ENCODE measurements at places on chromosomes 12 and 14.

- DNase-seq: no peak
Observed at GRCh38 chr12:1464925-1465324, 129.5 kb downstream of the FBXL14 start.

DNA sequence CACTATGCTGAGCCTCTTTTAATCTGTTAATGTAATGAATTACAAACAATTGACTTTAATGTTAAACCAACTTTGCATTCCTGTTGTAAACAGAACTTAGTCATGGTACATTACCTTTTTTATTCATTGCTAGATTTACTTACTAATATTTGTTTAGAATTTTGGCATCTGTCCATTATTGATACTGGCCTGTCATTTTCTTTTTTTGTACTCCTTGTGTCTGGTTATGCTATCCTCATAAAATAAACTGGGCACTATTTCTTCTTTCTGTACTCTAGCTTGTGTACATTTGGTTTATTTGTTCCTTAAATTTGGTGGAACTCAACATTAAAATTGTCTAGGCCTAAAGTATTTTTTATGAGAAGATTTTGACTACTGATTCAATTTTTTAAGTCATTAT lies 32.1 kb downstream of the SPATA7 start:
- DNase-seq: no peak

DNA sequence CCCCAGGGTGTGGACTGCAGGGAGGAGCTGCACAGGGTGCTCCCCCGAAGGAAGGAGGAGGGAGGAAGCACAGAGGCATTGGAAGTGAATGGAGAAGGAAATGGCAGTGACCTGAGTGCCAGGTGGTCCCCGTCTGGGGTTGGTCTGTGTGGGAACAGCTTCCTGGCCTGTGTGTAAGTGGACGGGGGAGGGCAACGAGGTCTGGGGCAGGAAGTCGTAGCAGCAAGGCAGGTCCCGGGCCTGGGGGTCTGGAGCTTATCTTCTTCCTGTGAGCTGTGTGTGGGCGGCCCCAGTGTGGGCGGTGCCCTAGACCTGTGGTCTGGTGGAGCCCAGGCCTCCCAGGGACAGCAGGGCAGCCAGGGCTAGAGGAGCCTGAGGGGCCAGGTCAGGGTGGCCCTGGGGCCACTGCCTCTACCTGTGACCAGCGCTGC lies 382.1 kb downstream of the TMEM121 start:
- no peak for DNase-seq

- no peak for DNase-seq
Observed at GRCh38 chr12:31820832-31821231, 92.0 kb upstream of the AMN1 start.

DNA sequence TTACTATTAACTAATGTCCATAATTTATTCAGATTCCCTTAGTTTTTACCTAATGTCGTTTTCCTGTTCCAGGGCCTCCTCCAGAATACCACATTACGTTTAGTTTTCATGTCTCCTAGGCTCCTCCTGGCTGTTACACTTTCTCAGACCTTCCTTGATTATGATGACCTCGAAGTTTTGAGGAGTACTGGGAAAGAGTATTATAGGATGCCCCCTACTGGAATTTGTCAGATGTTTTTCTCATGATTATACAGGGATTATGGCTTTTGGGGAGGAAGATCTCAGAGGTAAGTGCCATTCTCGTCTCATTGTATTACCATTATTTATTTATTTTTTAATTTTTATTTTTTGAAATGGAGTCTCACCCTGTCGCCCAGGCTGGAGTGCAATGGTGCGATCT lies 17.7 kb upstream of the C1S start:
- DNase-seq: no peak

GRCh38 chr12:64694130-64695040 lies 64.8 kb downstream of the GNS start:
- DNase-seq: no peak

GRCh38 chr12:52007158-52007921 lies 594 bp downstream of the TAMALIN start:
- DNase-seq: no peak

- DNase-seq: no peak
Observed at GRCh38 chr12:122106843-122107242, 28.3 kb downstream of the MLXIP start.

DNA sequence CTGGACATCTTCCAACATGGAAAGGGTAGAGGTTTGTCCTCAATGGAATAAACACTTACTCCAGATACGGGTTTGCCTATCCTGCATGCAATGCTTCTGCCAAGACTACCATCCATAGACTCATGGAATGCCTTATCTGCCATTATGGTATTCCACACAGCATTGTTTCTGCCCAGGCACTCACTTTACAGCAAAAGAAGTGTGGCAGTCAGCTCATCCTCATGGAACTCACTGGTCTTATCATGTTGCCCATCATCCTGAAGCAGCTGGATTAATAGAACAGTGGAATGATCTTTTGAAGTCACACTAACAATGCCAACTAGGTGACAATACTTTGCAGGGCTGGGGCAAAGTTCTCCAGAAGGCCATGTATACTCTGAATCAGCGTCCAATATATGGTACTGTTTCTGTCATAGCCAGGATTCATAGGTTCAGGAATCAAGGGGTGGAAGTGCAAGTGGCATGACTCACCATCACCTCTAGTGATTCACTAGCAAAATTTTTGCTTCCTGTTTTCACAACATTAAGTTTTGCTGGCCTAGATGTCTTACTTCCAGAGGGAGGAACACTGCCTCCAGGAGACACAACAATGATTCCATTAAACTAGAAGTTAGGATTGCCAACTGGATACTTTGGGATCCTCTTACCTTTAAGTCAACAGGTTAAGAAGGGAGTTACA lies 140.4 kb downstream of the SLC35F4 start:
- DNase-seq: no peak

DNA sequence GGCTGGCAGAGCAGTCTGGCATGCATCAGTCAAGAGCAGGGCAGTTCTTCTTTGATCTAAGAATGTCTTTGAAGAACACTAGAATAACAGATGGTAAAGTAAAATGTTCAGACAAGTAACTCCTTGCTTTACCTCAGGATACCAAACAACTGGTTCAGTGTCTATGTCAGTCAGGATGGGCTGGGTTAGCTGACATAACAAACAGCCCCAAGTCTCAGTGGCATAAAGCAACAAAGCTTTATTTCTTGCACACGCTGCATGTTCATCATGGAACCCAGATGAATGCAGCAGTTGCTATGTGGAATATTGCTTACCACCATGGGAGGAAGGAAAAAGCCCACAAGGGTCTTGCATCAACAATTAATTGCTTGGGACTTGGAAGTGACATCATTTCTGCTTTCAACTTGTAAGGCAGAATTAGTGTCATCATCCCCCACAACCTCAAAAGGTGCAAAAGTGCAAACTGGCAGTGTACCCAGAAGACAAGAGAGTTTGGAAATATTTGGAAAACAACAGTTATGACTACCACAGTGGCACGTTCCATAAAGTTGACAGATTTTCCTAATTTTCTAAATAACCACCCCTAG lies 21.2 kb downstream of the GPRC5D start:
- no peak for DNase-seq

DNA sequence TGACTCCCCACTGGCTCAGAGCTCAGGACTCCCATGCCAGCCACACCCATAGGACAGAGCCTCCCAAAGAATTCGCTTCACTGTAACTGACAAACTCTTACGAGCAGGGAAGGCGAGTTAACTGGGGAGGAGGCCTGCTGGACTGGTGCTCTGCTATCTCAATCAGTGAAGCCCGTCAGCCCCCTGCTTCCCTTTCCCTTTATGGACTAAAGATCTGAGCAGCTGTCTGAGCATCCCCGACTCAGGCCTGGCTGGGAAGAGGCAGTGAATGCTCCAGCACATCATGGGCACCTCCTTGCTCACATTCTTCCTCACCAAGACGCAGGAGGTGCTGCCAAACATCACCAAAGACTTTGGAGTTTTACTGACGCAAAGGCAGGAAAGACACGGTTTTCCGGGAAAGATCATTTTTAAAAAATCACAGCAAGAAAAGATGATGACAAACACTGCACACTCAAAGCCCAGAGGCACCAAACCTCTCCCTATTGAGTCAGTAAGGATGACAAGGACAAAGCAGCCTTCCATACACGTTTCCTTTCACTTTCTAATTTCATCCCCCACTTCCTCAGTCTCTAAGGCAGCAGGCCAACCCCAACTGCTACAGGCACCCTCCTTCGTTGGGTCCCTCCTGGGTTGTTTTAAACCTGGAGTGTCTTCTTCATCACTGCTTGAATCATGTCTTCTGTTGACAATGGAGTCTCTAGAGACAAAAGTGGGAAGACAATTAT lies 45.0 kb upstream of the P2RX7 start:
- DNase-seq: no peak

- no peak for DNase-seq
Observed at GRCh38 chr12:118842866-118843265, 138.5 kb upstream of the SRRM4 start.

- no peak for DNase-seq
Observed at GRCh38 chr12:130764073-130764472, 48.0 kb upstream of the RIMBP2 start.

- no peak for DNase-seq
Observed at GRCh38 chr12:121003650-121004049, 12.6 kb downstream of the C12orf43 start.

DNA sequence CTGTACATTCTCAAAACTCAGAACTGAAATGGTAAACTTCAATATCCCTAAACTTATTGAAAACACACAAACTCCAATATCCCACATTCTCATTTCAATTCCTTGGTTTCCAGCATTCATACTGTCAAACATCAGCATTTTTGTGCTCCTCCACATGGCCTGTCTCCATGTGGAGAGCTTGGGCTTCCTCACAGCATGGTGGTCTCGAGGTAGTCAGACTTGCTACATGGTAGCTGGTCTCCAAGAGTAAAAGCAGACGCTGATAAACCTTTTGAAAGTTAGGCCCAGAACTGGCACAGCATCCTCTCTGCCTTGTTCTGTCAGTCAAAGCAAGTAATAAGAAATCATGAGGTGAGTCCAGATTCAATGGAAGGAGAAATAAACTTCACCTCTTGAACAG lies 70.5 kb downstream of the VCPKMT start:
- DNase-seq: no peak

- no peak for DNase-seq
Observed at GRCh38 chr12:90938451-90938850, 16.5 kb downstream of the CCER1 start.

GRCh38 chr12:95959107-95959506 lies 16.0 kb downstream of the AMDHD1 start:
- no peak for DNase-seq

- DNase-seq: no peak
Observed at GRCh38 chr12:116133149-116133548, 144.3 kb downstream of the MED13L start.

DNA sequence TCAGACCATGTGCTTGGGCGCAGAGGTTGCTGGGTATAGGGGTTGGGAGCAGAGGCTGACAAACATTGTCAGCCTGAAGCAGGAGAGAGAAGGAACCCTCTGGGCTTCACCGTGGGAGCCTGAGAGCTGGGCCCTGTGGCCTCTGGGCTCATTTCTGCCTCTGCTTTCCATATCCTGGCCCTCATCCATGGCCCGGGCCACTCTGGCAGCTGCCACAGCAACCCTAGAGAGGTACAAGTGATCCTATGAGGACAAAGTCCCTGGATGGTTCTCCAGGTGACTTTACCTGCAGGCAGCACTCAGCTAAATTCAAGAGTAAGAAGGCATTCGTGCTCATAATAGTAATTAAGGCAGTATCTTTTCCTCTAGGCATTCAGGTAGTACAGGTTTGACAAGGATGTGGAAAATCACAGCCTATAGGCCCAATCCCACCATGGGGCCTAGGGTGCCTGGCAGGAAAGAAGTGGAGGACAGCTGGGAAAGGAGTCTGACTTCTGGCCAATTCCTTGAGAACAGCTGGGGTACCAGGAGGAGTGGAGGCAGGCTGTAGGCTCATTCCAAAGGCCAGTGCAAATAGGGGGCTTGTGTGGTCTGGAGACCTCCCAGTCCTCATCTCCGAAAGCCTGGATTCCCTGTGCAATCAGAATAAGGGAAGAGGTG lies 3.6 kb upstream of the TTC7B start:
- DNase-seq: no peak

GRCh38 chr12:30023186-30023585 lies 239.4 kb upstream of the TMTC1 start:
- no peak for DNase-seq

- DNase-seq: no peak
Observed at GRCh38 chr14:101008631-101009336, 105.3 kb upstream of the RTL1 start.

- DNase-seq: no peak
Observed at GRCh38 chr12:69415471-69416275, 54.5 kb upstream of the FRS2 start.

DNA sequence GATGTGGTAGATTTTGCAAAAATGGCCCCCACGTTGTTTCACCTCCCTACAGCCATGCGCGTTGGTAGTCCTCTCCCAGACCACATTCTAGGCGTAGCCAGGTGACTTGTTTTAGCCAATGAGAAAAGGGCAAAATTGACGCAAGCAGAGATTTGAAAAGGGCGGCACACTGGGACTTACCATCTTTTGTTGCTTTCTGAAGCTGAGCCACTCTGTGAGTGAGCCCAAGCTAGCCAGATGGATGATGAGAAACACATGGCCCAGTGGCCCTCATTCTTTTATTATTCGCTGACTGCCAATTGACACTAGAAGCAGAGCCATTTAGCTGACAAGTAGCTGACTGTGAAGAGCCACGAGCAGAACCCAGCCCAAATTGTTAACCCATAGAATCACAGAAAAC lies 142.0 kb upstream of the GZMB start:
- DNase-seq: no peak

DNA sequence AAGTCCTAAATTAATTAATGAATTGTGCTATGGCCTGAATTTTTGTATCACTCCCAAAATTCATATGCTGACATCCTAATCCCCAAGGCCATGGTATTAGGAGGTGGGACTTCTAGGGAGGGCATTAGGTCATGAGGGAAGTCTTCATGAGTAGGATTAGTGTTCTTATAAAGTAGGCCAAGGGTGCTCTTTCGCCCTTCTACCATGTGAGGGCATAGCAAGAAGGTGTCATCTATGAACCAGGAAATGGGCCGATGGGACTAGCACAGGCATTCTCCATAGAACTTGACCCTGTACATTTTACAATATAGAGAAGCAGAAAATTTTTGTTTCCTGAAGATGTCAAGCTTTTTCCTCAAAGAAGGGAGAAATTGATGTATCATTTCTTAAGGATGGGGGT lies 12.5 kb downstream of the SYT10 start:
- DNase-seq: no peak

DNA sequence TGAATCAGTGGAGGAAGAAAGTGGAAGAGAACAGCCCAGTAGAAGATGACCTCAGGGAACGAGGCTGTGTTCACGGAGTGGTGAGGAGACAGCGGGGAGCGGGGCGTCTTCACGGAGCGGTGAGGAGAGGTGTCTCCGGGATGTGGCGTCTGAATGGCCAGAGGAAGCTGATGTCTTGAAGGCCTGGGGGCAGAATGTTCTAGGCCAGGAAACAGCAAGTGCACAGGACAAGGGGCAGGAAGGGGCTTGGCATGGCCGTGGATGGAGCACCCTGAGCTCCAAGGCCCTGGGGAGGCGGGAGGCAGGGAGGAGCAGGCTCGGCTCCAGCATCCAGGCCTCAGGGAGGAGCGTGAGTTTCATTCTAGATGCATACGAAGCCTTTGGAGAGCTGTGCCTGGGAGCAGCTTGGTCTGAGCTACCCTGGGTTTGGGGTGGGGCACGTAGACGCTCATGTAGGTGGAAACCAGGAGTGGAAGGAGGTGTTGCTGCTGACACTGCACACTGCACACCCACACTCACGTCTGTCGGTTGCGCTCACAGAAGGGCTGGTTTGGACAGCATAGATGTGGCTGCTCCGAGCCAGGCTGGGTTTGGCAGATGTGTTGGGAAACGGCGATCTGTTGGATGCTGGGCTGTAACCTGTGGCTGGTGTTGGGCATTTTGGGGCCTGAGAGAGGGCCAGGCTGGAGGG lies 131.6 kb downstream of the ADGRD1 start:
- no peak for DNase-seq

Data from stimulated activated CD4-positive, alpha-beta T cell treated with anti-CD3 and anti-CD28 coated beads, Interleukin-1b, Interleukin-23, amount 100 ng/mL, for 1 hour (primary cell).